ENCODE measurements at places on chromosomes 1 and 21.

DNA sequence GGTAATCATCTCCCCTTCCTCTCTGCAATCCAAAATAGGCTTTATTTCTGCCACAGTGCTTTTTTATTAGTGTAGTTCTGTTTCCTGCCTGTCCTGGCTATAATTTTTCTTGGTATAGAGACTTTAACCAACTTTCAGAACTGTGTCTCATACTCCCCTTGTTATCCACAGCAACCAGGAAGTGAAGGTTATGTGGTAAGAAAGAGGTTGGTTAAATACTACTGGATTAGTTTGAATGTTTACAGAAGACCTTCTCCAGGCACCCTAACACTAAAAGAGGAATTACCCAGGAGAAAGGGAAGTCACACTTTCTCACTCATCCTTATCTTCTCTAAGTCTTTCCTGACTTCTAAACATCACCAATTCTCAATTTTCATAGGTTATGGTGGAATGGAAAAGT, 17.8 kb upstream of the TNFSF4 start:
- DNase-seq, result no peak

DNA sequence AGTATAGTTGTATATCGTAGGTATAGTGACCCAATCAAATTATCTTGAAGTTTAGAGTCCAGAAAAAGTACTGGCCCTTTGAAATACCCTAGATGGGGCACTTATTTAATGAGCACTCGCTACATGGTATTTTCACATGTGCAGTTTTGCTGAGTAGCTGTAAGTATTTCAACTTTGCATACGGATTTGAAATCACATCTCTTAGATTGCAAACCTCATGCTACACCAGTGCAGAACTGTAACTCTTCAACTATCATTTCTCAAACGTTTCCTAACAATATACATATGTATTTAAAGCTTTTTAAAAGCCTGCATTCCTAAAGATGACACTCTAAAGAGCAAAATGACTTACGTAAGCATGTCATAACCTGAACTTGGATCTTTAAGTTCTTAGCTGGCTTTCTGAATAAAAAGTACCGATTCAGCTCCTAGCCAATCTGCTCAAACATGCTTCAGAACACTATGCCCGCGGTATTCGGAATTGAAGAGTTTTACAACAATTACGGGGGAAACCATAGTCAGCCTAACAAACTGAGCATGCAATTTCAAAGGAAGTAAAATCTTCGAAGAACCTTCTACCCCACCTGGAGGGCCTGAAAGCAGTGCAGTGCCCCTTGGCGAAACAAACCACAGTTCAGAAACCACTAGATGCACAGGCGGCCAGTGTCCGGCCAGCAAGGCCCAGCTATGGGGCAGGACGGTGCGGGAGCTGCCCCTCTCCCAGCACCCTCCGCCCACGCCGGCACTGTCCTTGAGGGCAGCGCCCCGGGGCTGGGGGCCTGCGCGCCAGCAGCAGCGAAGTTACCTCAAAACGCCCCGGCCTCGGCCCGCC, 863 bp downstream of the FH start:
- DNase-seq, result peak; percentile 42

DNA sequence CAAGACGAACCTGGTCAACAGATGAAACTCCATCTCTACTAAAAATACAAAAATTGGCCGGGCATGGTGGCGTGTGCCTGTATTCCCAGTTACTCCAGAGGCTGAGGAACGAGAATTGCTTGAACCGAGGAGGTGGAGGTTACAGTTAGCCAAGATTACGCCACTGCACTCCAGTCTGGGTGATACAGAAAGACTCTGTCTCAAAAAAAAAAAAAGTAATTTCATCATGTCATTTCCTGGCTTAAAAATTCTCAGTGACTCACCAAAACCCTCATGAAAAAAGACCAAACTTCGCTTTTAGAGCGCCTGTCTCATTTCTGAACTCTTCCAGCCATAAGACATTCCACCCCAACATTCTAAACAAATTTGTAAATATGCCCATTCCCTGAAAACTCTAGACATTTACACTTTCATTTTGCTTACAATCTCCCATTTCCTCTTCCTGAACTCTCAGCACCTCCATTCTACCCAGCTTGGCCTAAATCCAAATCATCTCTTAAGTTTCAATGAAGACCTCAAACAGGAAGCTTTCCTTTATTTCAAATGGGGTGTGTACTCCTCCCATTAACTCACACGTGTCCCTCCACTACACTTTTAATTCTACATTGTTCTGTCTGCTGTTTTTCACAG, 50.5 kb upstream of the PRRC2C start:
- DNase-seq, result no peak

GRCh38 chr1:112298558-112298957, 97.5 kb upstream of the CTTNBP2NL start:
- DNase-seq, result peak; percentile 28

- DNase-seq, result no peak
Observed at GRCh38 chr1:61842036-61842435, 99.8 kb downstream of the PATJ start.

- no peak for DNase-seq
Observed at GRCh38 chr1:6686294-6686693, 15.3 kb downstream of the DNAJC11 start.

GRCh38 chr1:209367061-209367772, 216.3 kb upstream of the CAMK1G start:
- no peak for DNase-seq

DNA sequence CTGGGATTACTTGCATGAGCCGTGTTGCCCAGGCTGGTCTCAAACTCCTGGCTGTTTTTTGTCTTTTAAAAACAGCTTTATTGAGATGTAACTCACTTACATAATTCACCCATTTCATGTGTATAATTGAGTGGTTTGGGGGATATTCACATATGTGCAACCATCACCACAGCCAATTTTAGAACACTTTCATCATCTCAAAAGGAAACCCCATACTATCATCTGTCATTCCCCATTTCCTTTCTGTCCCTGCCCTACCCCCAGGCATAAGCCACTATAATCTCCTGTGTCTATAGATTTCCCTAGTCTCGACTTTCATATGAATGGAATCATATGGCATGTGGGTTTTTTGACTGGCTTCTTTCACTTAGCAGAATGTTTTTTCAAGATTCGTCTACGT, 43.3 kb downstream of the GPR137B start:
- DNase-seq, result no peak

DNA sequence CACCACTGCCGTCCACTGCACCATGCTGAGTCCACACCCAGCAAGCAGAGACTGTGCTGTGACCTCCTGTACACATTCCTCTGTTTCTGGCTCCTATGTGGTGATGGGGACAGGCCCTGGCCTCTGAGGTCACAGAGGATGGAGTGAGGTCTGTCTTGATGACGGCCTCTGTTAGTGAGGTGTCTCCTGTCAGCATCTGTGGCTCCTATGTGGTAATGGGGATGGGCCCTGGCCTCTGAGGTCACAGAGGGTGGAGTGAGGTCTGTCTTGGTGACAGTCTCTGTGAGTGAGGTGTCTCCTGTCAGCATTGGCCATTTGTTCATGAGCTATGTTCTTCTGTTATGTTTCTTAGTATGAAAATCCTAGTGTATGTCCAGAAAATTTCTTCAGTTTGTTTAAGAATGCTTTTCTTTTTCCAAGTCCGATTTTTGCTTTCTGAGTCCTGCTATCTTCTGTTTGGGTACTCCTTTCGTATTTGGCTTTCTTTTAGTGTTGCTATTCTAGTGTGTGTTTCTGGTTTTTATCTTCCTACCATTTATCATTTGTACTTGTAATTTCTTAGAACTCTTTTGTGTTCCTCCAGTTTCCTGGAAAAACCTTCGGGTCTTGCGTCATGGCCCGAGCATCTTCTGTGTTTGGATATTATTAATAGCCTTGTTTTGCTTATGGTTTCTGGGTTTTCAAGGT, 13.4 kb downstream of the SNAP47 start:
- DNase-seq, result peak; percentile 44

GRCh38 chr1:215794156-215794555, 227.1 kb downstream of the KCTD3 start:
- DNase-seq, result no peak

- no peak for DNase-seq
Observed at GRCh38 chr1:54984131-54984842, 3.9 kb downstream of the TMEM61 start.

DNA sequence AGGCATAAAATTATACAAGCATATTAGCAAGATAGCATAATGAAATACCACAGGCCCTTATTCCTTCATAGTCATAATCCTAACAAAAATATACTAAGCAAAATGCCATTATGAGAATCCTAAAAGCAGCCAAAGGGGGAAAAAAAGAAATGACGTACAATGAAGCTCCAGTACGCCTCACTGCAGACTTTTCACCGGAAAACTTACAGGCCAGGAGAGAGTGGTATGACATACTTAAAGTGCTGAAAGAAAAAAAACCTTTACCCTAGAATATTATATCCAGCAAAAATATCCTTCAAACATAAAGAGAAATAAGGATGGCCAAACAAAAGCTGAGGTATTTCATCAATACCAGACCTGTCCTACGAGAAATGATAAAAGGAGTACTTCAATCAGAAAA, 19.5 kb downstream of the ZNF695 start:
- DNase-seq, result no peak

GRCh38 chr1:26739329-26739914, 43.6 kb downstream of the ARID1A start:
- DNase-seq, result no peak

DNA sequence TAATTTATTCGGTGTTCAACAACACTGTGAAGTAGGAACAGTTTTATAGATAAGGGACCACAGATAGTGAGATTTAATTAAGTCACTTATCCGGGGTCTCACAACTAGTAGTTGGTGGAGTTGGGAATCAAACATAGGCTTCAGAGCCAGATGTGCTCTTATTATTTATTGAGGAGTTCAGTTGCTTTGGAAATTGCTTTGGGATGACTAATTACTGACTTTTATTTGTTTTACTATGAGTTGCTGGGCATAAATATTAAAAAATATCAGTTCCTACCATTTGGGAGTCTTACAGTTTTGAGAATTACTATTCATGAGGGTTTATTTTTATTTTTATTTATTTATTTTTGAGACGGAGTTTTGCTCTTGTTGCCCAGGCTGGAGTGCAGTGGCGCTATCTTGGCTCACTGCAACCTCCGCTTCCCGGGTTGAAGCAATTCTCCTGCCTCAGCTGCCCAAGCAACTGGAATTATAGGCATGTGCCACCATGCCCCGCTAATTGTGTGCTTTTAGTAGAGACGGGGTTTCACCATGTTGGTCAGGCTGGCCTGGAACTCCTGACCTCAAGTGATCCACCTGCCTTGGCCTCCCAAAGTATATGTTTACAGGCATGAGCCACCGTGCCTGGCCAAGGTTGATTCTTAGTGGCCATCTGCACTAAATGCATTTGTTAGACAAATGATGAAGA, 27.7 kb downstream of the THRAP3 start:
- DNase-seq, result no peak

DNA sequence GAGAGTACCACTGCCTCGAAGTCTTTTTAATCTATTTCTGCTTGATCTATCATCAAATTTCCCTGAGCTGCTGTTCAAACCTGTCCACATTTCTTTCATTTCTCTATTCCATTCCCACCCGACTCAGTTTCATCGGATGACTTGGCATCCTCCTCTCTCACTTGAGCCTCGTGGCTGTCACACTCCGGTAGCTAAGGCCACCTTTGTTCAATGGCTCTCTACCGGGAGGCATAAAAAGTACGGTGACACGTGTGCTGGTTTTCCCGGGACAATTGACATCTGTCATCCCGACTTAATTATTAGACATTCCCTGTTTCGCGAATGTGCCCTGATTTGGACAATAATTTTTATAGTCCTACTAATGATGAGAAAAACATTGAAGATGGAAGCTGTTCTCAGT, 22.6 kb downstream of the MIS18A start:
- no peak for DNase-seq
